ENCODE measurements at places on chromosomes 1 and 21.

GRCh38 chr1:33685256-33685655, 178.6 kb upstream of the HMGB4 start:
- DNase-seq: no peak

- DNase-seq: no peak
Observed at GRCh38 chr1:94919241-94920030, 7.5 kb downstream of the CNN3 start.

DNA sequence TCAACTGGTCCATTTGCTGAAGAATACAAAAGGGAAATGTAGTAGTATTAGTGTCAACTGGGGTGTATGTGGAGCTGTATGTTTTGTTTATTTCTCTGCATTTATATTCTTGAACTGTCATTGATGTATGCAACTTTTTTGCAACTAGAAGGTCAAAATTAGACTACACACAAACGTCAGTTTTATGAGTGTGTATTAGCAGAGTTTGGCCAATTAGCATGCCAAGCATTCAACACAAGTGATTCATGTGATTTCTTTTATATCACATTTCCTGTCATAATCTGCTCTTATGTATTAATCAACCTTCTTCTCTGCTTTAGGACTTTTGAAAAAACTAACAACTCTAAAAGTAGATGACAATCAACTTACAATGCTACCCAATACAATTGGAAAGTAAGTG, 211.1 kb downstream of the LRRC40 start:
- no peak for DNase-seq

- no peak for DNase-seq
Observed at GRCh38 chr1:216665406-216665805, 57.8 kb downstream of the ESRRG start.

- no peak for DNase-seq
Observed at GRCh38 chr1:145785547-145785946, 38.3 kb downstream of the RNF115 start.

DNA sequence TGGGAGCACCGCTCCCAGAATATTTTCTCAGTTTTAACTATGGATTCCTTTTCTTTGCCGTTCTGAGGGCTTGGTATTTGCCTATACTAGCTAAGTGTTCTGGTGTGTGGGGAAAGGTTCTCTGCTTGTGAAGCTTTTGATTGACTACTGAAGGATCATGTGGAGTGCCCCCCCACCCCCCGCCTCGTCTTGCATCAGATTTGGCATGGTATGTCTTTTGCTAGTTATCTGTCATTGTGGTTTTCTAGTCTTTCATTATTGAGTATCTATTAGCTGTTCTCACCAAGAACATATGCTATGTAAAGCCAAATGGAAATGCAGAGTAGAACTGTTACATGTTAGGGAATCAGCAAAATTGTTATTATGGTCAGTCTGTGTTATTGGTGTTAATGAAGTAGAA, 58.3 kb downstream of the MACF1 start:
- DNase-seq: no peak

GRCh38 chr1:236845830-236846229, 50.7 kb downstream of the MTR start:
- no peak for DNase-seq

DNA sequence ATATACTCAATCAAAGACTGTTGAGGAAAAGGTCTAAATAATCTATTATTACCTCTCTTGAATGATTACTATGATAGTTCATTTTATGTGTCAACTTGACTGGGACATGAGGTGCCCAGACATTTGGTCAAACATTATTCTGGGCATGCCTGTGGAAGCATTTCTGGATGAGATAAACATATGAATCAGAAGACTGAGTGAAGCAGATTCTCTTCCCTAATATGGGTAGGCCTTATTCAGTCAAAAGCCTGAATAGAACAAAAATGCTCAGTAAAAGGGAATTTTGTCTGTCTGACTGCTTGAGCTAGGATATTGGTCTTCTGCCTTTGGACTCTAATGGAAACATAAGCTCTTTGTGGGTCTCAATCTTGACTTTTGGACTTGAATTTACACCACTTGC, 73.3 kb upstream of the SOX13 start:
- DNase-seq: no peak

DNA sequence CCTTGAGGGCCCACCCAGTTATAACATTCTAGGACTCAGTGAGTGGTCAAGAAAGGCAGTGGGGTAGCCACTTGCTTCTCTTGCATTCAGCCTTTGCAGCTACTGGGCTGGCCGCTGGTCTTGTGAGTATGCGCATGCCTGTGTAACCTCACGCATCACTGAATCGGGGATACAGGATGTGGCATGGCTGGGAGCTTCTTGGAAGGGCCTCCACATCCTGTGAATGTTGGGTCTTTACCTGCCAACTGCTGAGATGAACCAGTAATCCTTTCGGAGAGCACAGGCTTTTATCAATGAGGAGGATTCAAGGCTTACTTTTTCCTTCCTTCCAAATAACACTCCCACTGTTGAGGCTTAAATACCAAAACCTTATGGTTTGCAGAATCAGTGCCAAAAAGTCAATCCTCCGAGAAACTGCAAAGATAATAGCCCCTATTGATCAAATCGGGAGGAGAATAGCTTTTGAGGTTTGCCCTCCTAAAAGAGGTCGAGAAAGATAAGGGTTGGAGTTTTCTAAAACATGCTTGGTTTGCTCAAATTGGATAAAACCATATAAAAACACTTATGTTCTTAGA, 198.9 kb upstream of the UBE2U start:
- DNase-seq: no peak

DNA sequence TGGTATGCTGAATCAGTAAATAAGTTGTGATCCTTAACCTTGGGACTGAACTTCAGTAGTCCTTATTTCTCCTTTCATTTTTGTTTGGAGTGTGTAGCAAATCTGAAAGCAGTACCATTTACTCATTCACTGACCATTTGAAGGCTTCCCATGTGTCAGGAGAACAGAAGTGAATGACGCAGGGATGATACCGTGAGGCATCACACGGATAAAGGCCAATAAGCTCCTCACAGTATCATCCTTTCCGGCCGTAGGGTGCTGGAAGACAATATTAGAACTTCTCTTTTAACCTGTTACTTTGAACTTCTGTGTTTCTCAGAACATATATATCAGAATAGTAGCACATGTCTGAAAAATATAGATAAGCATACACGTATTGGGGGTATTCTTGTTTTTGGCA, 21.3 kb downstream of the BACH1 start:
- DNase-seq: no peak

DNA sequence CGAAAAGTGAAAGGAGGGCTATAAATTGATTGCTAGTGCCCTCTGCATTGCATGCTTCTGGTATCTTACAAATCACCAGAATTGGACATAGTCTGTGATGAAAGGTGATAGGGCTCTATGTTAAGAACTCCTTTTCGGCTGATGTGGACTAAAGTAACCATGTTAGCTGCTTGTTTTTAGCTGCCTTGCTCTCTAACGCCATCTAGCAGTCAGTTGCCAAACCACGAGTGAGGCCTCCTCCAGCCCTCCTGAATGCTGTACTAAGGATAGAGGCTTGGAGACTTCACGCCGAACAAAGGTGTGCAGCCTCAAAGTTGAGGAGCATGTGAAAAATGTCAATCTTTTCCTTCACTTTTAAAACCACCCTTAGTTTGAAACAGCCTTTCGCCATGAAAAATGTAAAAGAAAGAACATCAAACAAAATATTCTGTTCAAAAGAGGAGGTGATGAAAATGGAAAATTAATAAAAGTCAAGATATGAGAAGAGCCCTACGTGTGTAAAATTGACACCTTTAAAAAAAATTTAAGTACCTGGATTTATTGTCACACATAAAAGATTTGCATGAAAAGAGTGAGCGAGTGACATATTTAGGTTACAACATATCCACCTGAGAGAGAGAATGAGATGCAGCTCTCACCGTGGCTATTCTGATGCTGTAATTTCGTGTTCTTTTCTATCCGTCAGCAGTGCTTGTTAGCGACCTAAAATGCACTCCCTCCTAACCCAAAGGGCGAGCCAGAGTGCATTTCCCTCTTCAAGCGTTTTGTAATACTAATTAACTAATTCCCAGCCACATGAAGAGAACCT, 8.1 kb downstream of the LRRC53 start:
- no peak for DNase-seq

GRCh38 chr1:145901312-145902021, 8.4 kb downstream of the ITGA10 start:
- no peak for DNase-seq

- DNase-seq: no peak
Observed at GRCh38 chr1:41776891-41777441, 141.8 kb downstream of the HIVEP3 start.

- DNase-seq: peak; percentile 31
Observed at GRCh38 chr1:25030674-25031589, 100.9 kb upstream of the RUNX3 start.

DNA sequence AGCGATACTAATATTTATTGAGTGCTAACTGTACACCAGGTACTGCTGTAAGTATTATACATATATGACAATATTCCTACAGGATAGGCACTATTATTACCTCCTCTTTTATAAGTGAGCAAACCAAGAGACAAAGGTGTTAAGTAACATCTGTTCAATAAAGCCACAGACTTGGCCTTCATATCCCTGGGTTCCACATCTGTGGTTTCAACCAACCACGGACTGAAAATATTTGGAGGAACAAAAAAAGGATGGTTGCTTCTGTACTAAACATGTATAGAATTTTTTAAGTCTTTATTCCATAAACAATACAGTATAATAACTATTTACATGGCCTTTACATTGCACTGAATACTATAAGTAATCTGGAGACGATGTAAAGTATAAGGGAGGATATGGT, 95.1 kb downstream of the RERE start:
- no peak for DNase-seq

DNA sequence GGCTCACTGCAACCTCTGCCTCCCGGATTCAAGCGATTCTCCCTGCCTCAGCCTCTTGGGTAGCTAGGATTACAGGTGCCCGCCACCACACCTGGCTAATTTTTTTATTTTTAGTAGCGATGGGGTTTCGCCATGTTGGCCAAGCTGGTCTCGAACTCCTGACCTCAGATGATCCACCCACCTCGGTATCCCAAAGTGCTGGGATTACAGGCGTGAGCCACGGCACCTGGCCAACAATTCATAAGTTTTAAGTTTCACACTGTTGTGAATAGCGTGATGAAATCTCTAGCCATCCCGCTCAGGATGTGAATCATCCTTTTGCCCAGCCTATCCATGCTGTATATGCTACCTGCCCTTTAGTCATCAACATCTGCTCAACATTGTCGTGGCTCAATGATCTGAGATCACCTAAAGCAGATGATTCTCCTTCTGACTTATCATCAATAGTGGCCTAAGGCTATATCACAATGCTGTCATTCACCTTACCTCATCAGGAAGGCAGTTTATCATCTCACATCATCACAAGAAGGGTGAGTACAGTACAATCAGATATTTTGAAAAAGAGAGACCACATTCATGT, 2.6 kb downstream of the PFDN2 start:
- DNase-seq: no peak

- DNase-seq: no peak
Observed at GRCh38 chr21:30672985-30673650, 30.5 kb downstream of the KRTAP20-3 start.

GRCh38 chr1:92399076-92399475, 87.6 kb downstream of the GFI1 start:
- no peak for DNase-seq

- DNase-seq: no peak
Observed at GRCh38 chr1:27600498-27601175, 3.3 kb downstream of the AHDC1 start.

DNA sequence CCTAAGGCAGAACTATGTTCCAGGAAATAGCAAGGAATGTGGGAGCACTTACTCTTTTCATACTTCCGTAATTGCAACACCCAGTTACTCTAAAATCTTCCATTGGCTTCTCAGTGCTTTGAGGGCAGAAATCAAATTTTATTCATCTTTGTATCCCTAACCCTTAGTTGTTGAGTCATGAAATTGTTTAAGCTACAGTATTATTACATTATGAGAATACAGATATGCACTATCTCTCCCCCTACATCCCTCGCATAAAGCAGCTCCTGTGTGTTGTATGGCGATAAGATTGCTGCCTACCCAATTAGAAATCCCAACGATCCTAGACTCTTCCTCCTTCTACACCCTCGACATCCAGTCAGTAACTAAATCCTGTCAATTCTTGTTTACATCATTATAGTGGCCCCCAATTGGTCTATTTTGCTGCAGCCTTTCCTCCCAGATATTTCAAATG, 2.6 kb downstream of the AIDA start:
- no peak for DNase-seq

DNA sequence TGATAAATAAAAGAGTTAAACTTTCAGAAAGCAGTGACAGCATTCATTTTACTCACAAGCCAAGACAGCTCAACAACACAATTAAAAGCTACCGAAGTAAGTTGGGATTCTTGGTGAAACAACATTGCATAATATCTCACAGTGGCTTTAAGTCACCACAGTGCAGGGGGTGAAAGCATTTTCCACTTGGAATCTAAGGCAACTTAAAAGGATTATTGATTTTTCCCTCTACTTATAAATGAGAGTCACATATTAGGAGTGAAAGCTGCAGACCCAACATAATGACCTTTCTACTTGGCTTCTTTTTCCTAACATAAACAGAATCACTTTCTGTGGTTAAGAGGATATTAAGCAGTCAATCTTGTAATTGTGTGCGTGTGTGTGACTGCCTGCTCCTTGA, 536.6 kb upstream of the CXADR start:
- DNase-seq: no peak

DNA sequence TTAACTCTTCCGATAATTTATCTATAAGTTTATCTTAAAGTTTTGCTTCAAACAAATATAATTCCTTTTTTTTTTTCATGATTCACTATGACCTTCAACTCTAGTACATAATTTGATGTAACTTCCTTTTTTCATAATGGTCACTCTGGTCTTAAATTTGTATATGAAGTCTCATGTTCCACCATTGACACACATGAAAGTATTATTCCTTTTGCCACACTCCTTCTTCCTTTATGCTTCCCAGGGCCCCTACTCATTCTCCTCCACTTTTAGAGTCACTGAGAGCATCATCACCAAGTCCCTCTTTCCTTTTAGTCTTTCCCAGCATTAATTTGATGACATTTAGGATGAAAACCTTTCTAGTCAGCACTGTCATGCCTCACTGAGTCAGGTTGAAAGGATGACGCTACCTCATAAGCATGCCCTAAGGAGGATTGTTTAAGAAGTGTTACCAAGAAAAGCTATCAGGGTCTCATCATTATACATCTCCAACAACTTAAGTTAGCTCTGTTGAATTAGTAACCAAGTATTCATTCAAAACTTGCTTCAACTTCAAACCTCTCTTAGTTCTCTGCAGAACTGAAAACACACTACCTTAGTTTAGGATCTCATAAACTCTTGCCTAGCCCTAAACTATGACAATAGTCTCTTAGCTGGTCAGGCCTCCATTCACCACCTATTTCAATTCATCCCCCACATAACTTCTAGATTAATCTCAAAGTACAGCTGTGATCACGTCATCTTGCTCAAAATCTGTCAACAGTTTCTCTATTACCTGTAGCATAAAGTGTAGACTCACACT, 14.5 kb downstream of the AUNIP start:
- DNase-seq: no peak

DNA sequence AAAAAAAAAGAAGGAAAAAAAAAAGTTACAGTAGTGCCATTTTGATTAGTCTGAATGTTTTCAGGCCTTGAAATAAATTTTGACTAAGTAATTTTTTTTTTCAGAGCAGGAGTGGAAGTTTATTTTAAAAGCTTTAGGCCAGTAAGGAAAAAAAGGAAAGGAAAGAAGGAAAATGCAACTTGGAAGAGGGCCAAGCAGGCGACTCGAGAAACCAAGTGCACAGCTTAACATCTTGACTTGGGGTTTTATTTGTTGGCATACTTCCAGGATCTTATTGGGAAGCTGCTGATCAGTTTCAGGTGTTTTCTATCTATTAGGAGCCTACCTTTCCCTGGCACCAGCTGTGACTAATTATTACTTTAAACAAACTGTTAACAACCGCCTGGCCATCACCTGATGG, 41.7 kb downstream of the ATF3 start:
- DNase-seq: no peak

- DNase-seq: no peak
Observed at GRCh38 chr1:163063143-163063542, 6.0 kb upstream of the RGS4 start.

Measured in activated T-helper 1 cell treated with anti-CD3 and anti-CD28 coated beads, Interleukin-2, amount 50 U/mL, for 16 hours (primary cell).